ENCODE measurements at places on chromosomes 11 and 22.

DNA sequence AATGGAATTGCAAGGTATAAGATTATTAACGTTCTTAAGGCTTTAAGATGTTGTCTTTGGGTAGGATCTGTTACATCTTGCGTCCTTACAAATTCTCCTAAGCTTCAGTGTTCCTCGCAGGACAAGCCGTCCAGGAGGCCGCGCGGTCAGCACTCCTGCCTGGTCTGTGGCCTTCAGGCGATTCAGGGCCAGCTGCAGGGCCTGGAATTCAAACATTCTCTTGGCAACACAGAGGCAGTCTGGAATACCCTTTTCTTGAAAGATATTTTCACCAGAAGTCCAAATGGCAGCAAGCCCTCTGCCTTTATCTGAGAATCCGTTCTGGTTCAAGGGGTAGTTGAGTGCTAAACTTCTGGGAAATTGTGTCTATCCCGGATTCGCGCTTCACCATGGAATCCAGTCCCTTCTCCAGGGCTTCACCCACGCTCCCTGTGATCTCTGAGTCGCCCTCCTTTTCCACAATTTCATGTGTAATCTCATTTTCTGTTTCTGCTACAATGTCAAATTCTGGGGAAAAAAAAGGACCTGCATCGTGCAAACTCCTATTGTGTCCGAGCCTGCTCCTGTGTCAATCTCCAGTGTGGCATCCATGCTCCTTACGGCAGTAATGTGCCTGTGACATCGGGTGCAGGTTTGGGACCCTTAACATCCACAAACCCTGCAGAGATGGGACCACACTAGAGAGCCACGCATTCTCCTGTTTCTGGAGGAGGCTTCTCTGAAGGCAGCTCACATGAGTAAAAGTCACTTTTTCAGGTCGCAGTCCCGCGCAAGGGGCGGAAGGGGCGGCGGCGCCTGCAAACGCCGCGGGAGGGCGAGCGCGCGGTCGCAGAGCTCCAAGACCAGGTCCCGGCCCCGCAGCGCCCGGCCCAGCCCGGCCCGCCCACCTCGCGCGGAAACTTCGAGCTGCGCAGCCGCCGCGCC lies 25.4 kb upstream of the SORL1 start:
- no peak for DNase-seq

DNA sequence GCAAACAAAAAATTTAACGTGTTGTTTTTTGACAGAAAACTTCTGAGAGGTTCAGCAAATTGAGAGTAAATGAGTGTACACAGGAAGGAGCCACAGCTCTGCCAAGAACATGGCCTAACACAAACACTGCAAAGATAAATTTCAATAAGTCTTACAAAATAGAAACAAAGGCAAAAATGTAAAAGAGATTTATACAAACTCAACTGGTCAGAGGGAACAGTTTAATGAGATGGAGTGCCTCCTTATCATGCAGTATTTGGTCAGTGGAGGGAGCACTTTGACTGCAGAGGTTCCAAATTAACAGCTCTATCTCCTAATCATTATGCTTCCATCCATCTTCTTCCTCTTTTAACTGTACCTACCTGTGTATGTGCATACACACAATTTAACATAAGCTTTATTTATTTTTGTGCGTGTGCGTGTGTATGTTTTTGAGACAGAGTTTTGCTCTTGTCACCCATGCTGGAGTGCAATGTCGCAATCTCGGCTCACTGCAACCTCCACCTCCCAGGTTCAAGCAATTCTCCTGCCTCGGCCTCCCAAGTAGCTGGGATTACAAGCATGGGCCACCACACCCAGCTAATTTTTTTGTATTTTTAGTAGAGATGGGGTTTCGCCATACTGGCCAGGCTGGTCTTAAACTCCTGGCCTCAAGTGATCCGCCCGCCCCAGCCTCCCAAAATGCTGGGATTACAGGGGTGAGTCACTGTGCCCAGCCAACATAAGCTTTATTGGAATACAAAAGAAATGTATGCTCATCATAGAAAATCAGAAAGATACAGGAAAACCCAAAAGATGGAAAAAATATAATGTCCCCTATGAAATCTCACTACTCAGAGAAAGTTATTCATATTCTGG lies 111.9 kb downstream of the MRTFA start:
- DNase-seq: no peak

DNA sequence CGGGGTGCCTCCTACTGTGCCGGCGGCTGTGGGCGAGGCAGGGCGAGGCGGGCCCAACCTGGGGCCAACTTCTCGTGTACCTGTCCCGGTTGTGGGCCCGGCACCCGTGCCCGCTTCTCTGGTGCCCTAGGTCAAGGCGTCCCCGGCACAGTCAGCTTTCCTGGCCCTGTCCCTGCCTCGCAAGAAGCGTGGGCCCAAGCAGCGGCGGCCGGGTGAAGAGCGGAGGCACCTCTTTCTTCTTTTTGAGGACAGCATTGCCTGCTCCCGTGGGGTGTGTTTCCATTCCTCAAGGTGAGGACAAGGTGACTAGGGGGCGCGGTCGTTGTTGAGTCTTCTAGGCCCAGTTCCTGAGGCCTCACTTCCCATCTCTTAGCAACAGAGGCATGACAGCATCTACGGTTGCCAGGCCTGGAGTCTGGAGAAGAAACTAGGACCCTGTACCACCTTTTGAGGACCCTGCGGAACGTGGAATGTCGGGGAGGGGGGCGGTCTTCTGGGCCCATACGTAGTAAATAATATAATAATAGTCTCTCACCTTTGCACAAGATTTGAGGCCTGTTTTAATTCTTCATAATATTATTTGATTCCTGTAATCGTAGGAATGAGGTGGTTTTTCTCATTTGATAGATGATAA lies 418 bp downstream of the ACO2 start:
- no peak for DNase-seq

- no peak for DNase-seq
Observed at GRCh38 chr11:14642453-14642852, 1.2 kb upstream of the PDE3B start.

DNA sequence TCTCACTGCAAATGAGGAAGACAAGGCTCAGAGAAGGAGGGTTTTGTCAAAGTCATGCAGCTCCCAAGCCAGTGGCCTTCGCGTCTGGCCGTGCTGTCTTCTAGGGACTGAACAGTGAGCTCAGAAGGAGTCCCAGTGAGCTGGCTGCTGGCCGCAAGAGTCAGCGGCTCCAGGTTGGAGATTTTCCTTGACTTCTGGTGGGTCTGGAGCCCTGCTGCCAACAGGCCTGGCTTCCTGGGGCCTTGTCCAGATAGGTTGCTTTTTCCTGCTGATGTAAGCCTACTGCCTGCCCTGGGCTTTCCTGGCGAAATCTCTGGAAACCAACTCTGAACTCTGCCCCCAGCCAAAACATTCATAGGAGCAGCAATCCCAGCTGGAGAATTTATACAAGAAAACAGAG lies 272.7 kb upstream of the CADM1 start:
- no peak for DNase-seq

- no peak for DNase-seq
Observed at GRCh38 chr11:69104212-69104855, 51.4 kb upstream of the SMIM38 start.

DNA sequence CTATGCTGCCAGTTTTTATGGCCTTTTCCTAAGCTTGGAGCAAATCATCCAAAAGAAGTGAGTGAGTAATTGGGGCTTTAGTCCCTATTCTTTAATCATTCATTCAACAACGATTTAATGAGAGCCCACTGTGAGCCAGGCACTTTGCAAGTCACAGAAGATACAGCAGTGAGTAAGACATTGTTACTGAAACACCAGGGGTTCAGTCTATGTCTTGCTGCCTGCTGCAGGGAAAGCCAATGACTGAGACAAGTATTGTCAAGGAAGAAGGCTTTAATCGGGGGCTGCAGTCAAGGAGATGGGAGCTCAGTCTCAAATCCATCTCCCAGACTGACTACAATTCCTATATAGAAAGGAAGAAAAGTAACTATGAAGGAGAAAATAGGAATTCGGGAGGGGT lies 228.3 kb downstream of the FAM181B start:
- no peak for DNase-seq

DNA sequence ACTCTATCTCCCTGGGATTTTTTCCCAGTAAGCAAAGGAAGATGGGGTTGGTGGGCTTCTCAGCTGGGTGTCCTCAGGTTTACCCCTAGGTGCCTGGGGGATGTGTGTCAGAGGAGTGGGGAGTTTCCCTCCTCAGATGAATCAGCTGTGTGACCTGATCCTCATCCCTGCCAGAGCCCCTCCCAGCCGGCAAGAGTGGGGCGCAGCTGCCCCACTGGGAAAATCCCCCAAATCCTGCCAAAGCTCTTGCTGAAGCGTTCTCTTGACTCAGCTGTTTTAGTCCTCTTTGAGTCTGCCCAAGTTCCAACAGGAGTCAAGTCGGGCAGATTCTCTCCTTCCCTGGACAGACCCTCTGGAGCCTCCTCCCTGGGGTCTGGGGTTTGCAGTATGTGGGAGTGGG lies 6.0 kb downstream of the C11orf68 start:
- no peak for DNase-seq

DNA sequence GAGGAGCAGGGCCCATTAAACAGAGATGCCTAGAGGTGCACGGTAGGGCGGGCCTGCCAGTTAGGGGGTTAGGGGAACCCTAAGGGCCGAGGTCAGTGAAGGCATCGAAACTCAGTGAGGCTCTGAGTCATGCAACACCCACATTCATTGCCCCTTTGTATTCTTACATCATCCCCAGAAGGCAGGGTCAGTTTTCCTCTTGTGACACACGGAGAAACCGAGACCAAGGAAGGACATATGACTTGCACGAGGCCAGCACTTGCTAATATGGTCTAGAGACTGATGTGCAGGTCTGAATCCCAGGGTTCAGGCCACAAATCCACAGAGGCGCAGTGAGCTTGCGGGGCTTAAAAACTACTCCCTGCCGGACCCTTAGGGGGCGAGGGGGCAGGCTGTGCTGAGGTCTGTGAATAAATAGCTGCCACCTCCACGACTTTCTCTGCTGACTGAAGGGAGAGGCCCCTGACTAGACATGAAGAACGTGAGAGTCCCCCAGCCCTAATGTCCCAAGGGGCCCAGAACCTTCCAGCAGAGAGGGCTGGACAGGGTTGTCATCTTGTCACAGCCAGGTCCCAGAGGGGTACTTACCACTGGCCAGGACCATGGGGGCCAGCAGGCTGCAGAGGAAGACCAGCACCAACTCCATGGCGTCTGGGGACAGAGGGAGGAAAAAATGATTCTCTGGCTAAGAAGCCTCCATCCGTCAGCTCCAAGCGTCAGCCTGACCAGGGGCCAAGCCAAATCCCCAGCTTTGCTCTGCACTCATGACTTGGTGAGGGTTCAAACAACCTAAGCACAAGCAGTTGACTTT lies 17.8 kb upstream of the FXYD2 start:
- DNase-seq: no peak

- DNase-seq: no peak
Observed at GRCh38 chr11:117831661-117832415, 7.3 kb upstream of the FXYD2 start.

- no peak for DNase-seq
Observed at GRCh38 chr11:75238595-75239440, 1.8 kb upstream of the TPBGL start.

GRCh38 chr11:78023426-78023825 lies 350 bp upstream of the KCTD14 start:
- DNase-seq: no peak
